Naive thymus-derived CD4-positive, alpha-beta T cell (primary cell): ENCODE measurements at places on chromosomes 4 and X. TPM values are rescaled to one million over a fixed set of nuclear protein-coding genes. Genes with fewer than 3 reads are reported as not detected.

The STPG2 gene
- 0.30 TPM for total RNA-seq

The PLRG1 gene
- total RNA-seq: 49.9 TPM

The ABCB7 gene
- total RNA-seq: 26.1 and 26.3 TPM in 2 replicates

The TXK gene
- total RNA-seq: 35.5 and 43.6 TPM in 2 replicates

GRCh38 chr4:101280866-101281600 is 66.3 kb downstream of the PPP3CA start:
- DNase-seq: no peak

GRCh38 chr4:56910172-56910967 is 2.7 kb downstream of the REST start:
- no peak for DNase-seq

- DNase-seq: no peak
Observed at GRCh38 chrX:21756785-21757529, 959 bp downstream of the SMPX start.

DNA sequence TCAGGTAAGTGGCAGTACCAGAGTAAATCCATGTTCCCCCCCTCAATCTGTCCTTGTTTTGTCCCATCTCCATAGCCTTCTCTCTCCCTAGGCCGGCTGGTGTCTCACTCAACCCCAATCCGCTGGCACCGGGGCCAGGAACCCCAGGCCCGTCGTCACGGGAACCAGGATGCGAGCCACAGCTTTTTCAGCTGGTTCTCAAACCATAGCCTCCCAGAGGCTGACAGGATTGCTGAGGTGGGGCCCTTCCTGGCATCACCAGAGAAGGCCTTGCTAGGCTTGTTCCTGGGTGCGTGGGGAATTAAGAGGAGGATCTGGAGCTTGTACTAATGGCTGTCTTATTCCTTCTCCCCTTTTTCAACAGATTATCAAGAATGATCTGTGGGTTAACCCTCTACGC is 2.7 kb downstream of the TSPYL2 start:
- DNase-seq: no peak

GRCh38 chrX:84165711-84166110 is 22.3 kb downstream of the RPS6KA6 start:
- DNase-seq: no peak

DNA sequence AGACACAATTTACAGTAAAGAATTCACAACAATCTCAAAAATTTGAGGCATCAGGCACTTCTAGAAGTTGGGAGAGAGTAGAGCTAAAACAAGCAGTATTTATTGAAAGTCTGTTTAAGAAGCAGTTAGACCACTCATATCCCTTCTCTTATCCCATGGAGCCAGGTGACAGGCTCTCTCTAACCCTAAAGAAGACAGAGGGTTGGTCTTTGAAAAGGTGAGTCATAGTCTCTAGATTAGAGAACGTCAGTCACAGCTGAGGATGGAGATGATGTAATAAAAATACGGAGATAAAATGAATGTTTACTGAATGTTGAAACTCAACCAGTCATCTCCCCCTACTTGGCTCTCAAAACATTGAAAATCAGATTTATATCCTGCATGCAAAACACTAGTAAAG is 223.8 kb downstream of the CHIC2 start:
- no peak for DNase-seq
